Activated CD4-positive, alpha-beta T cell treated with anti-CD3 and anti-CD28 coated beads, Interleukin-2, amount 10 ng/mL, durations not matched to agents 7 days and 5 days (primary cell): ENCODE measurements at places on chromosomes 1 and 21.

DNA sequence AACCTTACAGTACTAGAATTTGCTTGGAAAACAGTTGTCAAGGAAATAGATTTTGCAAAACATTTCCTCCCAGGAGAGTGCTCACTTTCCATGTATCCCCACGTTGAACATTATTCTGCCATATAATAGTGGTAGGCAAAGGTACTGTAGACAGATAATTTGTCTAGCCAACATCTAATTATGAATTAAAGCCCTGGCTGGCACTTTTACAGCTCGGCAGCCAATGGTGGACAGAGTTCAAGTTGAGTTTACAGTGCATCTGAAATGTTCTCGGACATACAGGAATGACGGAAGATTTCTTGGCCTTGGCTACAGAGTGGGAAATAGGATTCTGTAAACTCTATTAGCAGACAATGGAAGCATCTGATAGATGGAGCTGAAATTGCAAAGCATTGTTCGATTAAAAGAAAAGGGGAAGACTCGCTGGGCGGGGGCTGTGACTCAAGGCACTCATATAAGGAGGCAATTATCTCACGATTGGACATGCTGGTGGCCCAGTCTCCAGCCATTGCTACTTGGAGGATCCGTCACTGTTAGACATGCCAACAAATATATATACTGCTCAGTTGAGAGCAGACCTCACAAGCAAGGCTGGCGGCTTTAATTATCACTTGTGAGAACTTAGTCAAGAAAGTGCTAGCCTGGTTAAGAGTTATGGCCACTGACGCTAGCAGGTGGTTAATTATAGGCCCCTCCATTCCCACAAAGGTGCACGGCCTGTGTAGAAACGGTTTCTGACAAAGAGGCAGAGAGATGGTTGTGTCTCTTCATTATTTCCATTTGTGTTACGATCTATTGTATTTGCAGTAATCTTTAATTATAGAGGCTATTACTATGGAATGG lies 48.0 kb downstream of the MAN1C1 start:
- DNase-seq = no peak

DNA sequence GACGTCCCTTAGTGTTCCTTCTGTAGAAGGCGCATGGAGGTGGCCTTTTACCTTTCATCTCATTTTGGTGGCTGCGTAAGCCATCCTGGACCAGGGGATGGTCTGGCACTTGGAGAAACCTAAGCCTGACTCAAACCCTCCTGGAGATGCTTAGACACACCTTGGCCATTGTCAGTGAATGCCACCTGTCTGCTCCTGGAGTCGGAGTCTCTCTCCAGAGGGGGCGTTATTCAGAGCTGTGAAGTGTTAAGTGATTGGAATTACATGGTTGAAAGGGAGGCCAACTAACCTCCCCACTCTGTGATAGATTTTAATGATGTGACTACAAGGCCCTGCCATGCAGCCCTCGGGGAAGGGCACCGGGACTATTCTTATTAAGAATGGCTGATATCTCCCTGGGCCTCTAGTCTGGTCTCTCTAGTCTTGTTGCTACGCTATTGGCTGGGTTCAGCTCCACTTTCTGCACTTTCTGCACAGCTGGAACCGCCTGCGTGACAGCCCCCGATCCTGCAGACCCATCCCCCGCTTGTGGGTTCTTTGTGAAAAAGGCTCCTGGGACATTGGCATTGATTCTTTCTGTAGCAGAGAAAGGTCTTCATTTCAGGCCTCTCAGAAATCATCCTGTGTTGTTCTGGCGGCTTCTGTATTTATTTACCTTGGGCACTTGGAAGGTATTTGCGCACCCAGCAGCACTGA lies 4.2 kb downstream of the RASSF5 start:
- no peak for DNase-seq

DNA sequence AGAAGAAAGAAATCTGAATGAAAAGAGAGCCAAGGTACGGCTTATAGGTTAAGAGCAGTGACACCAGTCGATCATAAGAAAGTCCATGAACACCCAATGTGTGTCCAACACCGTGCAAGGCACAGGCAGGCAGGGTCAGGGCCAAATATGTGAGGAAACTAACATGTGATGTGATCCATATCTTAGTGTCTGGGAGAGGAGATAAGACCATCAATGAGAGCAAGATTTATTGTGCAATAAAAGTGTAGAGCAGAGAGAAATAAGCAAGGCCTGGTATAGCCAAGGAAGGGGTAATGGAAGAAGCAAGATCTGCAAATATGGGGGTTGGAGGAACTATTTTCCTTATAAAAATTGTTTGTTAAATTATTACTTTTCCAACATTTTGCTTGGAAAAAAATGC lies 198.8 kb downstream of the CRB1 start:
- DNase-seq = no peak

DNA sequence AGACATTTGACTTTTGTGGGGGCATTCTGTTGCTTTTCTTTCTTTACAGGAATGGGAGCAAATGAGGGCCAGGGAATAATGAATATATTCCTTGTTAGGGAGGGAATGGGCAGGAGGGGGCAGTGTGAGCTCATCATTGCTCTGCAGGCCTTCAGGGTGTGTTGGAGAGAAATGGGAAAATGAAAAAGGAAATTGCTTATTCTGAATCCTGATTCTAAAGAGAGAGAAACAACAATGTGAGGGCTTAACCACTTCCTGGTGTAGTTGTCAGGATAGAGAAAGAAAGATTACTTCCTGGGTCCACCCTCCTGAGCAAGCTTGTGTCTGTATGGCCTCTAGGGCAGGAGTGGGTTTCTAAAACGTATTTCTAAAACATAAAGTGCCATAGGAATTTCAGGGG lies 28.3 kb downstream of the VANGL2 start:
- DNase-seq = peak; percentile 35
